ENCODE measurements at places on chromosomes 7 and 10.
A peak's percentile ranks its signal among the peaks of the same experiment; 100 is the strongest.

- no peaks in the 10 kb centered on the region for H3K27me3 ChIP-seq
- DNase-seq: no peak
- H3K4me1 ChIP-seq: no peaks in the 10 kb centered on the region
- no peaks in the 10 kb centered on the region for H3K36me3 ChIP-seq
- H3K27ac ChIP-seq: no peak overlapping the region
- no peak overlapping the region for H3K4me3 ChIP-seq
Observed at GRCh38 chr7:151896086-151896485, 19.2 kb upstream of the PRKAG2 start.

GRCh38 chr7:112407261-112407660 lies 43.0 kb upstream of the IFRD1 start:
- no peaks in the 10 kb centered on the region for H3K27me3 ChIP-seq
- no peak for DNase-seq
- no peak overlapping the region for H3K27ac ChIP-seq
- H3K36me3 ChIP-seq: no peaks in the 10 kb centered on the region
- H3K4me1 ChIP-seq: no peaks in the 10 kb centered on the region

GRCh38 chr10:95793401-95794045 lies 37.6 kb downstream of the ENTPD1 start:
- peak; percentile 61 for DNase-seq
- H3K27ac ChIP-seq: peak overlapping the region; percentile 78
- H3K4me1 ChIP-seq: peaks cover 39% of the 10 kb centered on the region
- H3K36me3 ChIP-seq: no peaks in the 10 kb centered on the region
- no peaks in the 10 kb centered on the region for H3K27me3 ChIP-seq

DNA sequence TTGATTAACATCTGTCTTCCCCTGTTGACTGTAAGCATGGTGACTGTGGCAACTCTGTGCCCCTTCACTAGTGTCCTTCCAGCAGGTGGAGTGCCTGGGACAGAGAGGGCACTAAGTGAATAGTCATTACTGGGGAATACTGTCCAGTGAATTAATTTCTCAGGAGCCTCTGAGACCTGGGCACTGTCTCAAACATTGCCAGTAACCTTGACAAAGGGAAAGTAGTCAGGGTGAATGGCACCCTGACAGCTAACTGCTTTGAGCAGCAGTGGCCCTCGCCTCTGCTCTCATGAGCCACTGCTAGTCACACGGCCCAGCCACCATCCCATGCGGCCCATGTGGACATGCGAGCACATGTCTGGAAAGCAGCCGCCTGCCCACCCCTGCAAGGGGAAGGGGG lies 13.1 kb upstream of the GRB10 start:
- H3K4me3 ChIP-seq: no peak overlapping the region
- no peaks in the 10 kb centered on the region for H3K27me3 ChIP-seq
- H3K4me1 ChIP-seq: peaks cover 13% of the 10 kb centered on the region
- H3K27ac ChIP-seq: no peak overlapping the region
- no peak for DNase-seq
- no peaks in the 10 kb centered on the region for H3K36me3 ChIP-seq

- no peak overlapping the region for H3K27ac ChIP-seq
- no peak for DNase-seq
- no peaks in the 10 kb centered on the region for H3K4me1 ChIP-seq
- H3K4me3 ChIP-seq: no peak overlapping the region
- no peaks in the 10 kb centered on the region for H3K27me3 ChIP-seq
Observed at GRCh38 chr7:121237601-121238000, 91.2 kb upstream of the WNT16 start.

Data from tibial artery (tissue), 4 donors.